ENCODE measurements at places on chromosomes 12 and 14.

- DNase-seq, result no peak
Measured at GRCh38 chr14:99380402-99380801, 100.3 kb downstream of the SETD3 start.

DNA sequence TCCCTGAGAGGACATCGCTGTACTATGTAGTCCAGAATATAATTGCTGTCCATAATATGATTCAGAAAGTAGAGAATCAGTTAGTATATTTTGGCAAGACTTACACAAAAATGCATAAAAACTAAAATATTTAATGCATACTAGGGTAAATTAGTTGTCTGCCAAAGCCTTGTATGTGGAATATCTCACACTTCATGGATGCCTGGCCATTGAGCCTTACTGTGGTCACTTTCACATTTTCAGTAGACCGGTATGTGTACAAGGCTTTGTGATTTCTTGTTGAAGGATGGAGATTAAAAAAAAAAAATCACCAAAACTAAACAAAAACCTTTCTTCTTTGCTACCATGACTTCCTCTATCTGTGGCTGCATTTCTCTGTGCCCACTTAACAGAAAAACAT, 197.3 kb upstream of the DDHD1 start:
- DNase-seq, result no peak

- DNase-seq, result no peak
Measured at GRCh38 chr12:47935184-47935583, 28.2 kb upstream of the TMEM106C start.

DNA sequence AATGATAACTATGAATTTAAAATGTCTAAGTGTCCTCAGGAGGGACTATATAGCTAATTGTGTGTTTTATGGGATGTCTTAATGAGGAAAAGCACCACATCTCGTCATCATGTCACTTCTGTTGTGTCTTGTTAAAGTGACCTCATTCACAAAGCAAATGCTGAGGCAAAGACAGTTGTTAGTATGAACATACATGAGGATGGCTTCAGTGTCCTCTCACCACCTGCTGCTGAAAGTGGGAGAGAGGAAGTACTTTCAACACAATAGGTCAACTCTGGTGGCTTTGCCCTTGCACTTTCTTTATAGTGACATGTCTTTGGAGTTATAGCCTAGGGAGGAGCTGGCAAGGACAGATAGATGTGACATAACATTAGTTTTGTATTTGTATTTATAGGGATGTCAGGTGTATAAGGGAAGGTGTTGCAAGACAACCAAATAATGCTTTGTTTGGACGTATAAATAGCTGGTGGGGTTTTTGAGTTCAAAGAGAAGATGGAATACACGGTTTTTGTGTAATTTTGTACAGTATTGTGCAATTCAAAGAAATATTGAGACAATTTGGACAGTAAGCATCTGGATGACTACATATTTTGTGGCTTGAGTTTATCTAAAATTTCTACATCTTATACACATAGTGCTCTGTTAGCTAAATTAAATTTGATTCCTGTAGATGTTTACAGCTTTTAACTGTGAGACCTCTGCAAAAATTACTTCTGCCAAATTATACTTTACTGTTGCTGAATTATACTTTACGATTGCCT, 131.7 kb upstream of the ATP2B1 start:
- no peak for DNase-seq

DNA sequence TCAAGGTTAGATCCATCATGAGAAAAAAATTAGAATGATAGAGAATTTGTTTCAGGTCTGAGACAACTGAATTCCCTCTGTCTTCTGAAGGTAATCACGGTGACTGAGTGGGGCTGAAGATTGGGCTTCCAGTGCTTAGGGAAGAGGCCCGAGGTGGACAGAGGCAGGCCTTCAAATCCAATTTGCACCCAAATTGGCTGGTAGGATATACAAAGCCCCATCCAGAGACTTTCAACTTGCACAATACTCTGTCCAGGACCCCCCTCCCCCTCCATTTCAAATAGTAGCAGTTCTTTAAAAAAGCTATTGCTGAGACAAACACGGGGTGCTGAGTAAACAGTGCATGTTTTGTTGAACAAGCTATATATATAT, 3.6 kb upstream of the FOXG1 start:
- no peak for DNase-seq

All from CD4-positive, alpha-beta T cell treated with Interleukin-15 for 4 hours (primary cell).